IPS DF 19.7 (cell line): ENCODE measurements at places on chromosomes 11 and 22.

GRCh38 chr11:130212431-130212961 lies 52.9 kb downstream of the ST14 start:
- no peak for DNase-seq

- no peak for DNase-seq
Measured at GRCh38 chr11:76745561-76746207, 37.5 kb upstream of the TSKU start.

DNA sequence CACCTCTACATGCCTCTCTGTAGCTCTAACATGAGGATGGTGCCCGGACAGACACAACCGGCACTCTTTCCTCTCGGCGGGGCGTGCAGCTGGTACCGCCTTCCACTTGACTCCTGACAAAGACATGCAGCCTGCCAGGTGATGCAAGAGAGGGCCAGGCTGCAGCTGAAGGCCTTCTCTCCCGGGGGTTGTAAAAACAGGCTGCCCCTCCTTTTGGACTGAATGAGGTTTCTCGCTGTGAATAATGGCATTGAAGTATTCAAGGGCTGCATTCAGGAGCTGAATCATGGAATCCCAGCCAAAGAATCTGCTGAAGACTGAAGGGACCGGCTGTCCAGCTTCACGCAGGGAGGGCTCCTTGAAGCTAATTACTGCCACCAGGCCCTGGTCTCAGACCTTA lies 110.9 kb downstream of the GALNT18 start:
- no peak for DNase-seq

- DNase-seq = no peak
Measured at GRCh38 chr11:68714060-68714856, 29.9 kb downstream of the GAL start.

GRCh38 chr11:62439785-62440602 lies 21.2 kb downstream of the SCGB1A1 start:
- no peak for DNase-seq

DNA sequence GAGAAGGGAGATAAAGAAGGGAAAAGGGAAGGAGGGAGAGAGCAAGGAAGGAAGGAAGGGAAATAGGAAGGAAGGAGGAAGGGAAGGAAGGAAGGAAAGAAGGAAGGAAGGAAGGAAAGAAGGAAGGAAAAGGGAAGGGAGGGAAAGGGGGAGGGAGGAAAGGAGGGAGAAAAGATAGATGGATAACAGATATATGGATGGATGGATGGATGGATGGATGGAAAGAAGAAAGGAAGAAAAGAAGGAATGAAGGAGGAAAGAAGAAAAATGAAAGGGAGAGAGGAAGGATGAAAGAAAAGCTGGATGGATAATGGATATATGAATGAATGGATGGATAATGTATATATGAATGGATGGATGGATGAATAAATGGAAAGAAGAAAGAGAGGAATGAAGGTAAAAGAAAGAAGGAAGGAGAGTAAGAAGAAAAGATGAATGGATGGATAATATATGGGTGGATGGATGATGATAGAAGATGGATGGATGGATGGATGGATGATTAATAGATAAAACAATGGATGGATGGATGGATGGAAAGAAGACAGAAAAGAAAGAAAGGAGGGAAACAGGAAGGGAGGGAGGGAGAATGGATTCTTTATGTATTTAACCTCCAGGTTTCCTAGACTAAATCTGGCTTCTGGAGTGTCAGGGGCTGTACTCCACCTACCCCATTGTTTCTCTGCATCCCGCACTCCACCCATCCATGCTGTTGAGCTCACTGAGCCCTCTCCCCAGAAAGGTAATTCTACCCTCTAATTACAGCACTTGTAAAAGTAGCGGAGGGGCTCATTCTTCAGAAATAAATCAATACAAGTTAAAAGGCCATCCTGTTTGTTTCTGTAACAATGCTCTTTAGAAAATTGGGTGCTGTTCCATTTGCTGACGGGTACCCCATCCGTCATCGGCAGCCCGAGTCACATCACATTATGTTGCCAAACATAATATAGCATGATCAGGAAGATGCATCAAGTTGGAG lies 506.1 kb downstream of the MIAT start:
- no peak for DNase-seq

DNA sequence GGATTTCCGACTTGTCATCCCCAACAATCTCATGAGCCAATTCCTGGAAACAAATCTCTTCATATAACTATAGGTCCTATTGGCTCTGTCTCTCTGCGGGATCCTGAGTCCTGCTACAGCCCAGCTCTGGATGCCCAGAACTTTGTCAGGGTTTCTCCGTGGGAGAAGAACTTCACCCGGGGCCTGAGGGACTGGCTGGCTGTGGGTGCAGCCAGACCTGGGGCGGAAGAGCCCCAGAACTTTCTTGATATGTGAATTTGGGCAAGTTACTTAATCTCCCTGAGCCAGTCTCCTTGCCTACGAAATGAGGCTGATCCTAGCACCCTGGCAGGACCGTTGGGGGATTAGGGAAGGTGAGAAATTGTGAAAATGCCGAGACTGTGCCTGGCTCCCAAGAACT lies 6.6 kb upstream of the TRIM29 start:
- DNase-seq = no peak

DNA sequence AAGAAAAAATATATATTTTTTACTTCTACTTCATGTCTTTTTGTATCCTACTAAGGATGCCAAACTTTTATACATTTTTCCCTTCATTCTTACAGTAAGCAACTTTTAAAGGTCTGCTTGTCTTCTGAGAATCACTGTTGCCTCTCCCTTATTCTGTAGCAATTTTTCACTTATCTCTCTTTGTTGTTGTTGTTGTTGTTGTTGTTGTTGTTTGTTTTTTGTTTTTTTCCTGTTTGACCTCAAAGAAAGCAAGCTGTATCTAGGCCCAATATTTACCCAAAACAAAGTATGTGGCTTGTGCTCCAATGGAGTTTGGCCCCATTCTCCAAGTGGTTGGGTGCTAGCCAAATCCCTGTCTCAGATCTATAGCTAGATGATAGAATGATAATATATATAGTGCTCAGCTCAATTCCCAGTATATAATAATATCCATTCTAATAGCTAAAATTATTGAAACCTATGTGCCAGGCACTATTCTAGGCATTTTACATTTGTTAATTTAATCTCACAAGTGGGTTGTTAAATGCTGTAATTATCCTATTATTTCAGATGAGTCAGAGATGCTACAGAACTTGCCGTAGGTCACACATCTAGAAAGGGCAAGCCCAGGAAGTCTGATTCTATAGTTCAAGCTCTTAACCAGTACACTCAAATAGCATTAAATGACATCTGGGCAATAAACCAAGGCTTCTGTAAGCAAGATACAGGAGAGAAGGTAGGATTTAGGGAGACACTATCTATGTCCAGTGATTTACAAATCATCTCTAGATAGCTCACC lies 205.1 kb upstream of the PITPNB start:
- no peak for DNase-seq

- no peak for DNase-seq
Measured at GRCh38 chr11:125600663-125601062, 8.0 kb downstream of the STT3A start.

GRCh38 chr11:5508605-5509004 lies 1.2 kb downstream of the UBQLN3 start:
- DNase-seq = no peak
